ENCODE measurements at places on chromosomes 11 and 22.

DNA sequence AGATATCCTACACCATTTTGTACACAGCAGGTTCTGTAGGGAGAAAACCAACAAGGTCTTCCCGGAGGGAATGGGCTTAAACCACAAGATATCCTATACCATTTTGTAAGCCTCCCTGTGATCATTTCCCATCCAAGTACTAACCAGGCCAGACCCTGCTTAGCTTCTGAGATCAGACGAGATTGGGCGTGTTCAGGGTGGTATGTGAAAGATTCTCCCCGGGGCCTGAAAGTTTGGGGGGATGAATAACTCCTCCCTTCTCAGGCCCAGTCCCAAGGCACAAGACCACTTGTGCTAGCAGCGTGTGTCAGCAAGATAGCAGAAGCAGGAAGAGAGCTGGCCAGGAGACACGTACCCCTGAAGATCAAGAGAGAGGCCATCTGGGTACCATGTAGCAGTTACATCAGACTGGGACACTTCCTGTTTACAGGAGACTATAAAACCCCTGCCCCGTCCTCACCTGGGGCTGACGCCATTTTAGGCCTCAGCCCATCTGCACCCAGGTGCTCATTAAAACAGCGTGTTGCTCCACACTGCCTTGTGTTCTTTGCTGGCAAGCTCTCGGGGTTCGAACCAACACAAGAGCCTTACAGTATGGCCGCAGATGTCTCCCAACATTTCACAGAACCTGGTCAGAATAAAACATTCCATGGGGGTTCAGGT is 17.3 kb downstream of the MIF start:
- DNase-seq: no peak

DNA sequence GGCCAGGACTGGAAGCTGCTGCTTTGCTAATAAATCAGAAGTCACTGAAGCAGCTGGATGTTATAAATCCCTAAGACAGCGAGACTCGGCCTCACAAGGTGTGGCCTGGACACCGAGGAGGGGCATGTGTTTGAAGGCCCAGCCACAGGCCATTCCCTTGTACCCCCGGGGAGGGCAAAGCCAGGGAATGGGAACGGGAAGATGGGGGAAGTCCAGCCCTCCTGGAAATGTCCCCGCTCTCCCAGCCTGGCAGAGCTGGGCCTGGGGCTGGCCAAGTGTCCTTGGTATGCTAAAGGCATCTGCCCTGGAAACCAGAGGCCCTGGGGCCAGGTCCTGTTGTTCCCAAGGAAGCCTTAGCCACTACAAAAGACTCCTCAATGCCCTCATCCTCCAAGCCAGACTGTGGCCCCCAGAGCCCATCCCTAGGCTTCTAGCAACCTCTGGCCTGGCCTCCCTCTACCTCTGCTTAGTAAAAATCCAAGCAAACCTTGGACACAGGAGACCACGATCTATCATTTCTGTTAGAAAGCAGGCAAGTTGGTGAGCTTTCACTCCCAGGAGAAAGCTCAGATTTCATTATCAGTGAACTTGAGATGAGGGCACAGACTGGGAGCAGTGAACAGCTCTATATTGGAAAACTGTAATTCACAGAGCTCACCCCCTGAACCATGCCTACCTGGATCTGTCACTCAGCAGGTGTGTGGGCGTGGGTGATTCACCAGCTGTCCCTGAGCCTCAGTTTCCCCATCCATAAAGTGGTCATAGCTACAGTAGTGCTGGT is 11.0 kb downstream of the CHST1 start:
- DNase-seq: no peak

GRCh38 chr11:64139049-64139448 is 26.9 kb downstream of the MACROD1 start:
- DNase-seq: no peak

- no peak for DNase-seq
Measured at GRCh38 chr22:23691748-23692423, 1.1 kb downstream of the RGL4 start.

- no peak for DNase-seq
Measured at GRCh38 chr11:117936973-117937372, 7.8 kb upstream of the TMPRSS13 start.

DNA sequence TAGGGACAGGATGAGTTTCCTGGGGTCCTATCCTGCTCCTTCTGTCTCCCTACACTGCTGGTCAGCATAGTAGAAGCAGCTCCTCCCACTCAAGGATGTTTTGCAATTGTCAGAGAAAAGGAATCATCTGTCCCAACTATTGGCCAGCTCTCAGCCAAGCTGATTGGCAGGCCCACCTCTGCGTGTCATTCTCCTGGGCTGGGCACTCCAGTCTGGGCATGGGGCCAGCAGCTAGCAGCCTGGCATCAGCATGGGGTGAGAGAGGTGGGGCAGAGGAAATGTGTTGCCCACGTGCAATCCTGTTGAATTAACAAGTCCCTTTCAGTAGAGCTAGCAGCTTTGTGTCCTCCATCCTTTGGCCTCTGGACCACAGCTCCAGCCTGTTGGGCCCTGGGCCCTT is 14.1 kb downstream of the ANKK1 start:
- no peak for DNase-seq

- no peak for DNase-seq
Measured at GRCh38 chr11:65078786-65079342, 5.0 kb downstream of the CDCA5 start.

DNA sequence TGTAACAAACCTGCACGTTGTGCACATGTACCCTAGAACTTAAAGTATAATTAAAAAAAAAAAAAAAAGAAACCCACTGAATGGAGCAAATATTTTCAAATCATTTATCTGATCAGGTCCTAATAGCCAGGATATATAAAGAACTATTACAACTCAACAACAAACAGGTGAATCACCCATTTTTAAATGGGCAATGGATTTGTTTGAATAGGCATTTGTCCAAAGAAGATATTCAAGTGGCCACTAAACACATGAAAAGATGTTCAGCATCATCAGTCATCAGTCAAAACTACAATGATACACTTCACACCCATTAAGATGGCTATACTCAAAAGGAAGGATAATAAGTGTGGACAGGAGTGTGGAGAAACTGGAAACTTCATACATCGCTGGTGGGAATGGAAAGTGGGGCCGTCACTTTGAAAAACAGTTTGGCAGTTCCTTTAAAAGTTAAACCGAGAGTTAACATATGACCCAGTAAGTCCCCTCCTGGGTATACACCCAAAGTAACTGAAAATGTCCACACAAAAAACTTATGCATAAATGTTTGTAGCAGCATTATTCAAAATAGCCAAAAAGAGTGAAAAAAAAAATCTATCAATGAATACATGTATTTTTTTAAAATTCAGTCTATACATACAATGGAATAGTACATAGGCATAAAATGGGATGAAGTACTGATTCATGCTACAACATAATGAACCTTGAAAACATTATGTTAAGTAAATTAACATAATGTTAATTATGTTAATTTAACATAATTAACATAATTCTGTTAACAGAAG is 53.1 kb downstream of the ARRB1 start:
- no peak for DNase-seq

DNA sequence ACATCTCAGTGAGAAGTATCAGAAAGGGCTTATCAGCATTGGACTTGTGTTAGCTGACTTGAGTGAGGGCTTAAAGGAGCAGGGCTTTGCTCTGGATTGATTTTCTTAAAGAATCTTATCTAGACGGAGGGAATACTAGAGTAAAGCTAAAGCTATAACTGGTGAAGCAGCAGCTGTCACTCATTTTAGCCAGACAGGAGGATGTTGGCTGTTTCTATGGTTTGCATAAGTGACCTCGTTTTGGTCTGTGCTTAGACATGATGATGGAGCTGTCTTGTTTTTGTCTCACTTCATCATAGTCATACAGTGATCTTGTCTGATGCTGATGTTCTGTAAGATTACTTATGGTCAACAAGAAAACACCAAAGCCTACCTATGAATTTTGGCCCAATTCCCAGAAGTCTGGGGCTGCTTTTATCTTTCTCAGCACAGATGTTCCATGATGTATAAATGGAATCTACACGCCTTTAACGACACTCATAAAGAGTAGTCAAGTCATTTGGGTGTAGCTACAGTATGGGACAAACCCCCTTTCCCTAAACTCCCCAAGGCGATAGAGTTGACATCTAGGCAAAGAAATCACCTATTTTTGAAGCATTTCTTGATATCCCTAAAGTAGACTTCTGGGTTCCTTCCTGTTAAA is 77.5 kb upstream of the UCP3 start:
- no peak for DNase-seq

GRCh38 chr22:47433627-47434026 is 671.2 kb downstream of the TBC1D22A start:
- DNase-seq: no peak

DNA sequence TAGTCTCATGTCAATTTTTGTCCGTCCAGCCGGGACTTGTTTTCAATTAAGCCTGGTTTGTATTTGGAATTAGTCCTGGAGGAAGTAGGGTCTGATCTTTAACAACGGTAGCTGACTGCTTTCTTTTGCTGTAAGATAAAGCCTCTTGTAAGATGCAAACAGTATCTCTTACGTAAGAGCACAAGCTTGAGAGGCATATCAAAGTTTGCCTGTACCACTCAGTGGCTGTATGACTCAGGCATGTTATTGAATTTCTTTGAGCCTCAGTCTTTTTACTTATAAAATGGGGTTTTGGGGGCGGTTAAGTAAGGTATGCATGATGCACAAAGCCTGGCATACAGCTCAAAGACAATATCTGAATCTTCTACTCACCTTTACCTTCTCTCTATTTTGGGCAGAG is 198.4 kb upstream of the NARS2 start:
- DNase-seq: no peak

- no peak for DNase-seq
Measured at GRCh38 chr11:429931-430456, 11.8 kb downstream of the ANO9 start.

DNA sequence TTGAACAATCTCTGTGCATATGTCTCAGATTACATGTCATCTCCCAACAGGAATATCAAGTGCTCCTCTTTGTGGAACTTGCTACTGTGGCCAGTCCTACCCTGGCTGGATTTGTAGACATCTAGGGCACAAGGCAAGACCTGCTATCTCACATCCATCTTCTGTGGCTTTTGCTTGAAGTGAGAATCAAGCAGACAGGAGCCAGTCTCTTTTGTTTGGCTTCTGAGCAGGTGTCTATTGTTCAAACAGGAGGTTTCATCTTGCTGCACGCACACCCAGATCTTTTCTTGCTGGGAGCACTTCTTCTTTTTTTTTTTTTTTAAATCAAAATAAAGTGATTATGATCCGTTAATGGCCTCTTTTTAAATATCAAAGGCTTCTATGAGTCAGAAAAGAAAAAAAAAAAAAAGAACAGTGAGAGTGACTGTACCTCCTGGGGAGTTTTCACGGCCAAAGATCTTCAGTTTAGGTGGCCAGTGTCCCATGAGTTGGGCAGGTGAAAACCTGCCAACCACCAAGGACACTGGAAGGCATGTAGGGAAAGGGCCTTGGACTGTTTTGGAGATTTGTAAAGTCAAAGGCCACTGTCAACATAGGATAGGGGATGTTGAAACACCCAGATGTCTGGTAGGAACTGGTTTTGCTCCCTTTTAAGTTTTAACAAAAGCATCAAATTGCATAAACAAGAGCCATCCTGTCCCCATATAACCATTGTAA is 78.1 kb downstream of the CD44 start:
- peak; percentile 65 for DNase-seq

DNA sequence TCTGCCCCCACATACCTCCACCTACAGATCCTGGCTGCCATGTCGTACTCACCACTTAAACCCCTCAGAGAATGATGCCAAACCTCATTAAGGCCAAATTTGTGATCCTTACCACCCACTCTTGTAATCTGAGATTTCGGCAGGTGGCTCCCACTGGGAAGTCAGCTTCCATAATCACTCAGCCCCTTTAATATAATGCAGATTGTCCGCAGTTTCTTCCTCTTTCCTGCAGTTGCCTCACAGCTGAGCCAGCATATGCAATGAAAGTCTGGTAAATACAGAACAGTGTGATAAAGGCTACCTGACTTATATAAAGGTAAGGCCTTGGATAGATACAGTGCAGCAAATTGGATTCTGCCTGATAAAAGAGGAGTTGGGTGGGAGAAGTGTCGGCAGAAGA is 515.2 kb upstream of the TENM4 start:
- no peak for DNase-seq

GRCh38 chr11:75959540-75959939 is 144.5 kb downstream of the UVRAG start:
- no peak for DNase-seq

DNA sequence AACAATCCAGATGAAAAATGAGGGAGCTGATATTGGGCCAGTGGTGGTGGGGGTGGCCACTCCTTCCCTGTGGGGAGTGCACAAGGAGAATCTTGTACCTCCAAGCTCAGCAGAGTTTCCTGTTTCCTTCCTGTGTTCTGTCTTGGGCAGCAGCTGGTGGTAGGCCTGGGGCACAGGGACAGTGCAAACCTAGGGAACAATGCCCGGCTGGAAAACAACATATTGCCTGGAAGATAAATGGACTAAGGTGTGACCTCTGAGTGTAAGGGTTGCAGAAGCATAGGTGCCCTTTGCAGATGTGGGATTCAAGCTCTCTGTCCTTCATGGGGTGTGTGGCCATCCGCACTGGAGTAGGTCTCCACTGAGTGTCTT is 5.8 kb upstream of the JAM3 start:
- no peak for DNase-seq

GRCh38 chr22:17943533-17944249 is 80.7 kb downstream of the MICAL3 start:
- no peak for DNase-seq

DNA sequence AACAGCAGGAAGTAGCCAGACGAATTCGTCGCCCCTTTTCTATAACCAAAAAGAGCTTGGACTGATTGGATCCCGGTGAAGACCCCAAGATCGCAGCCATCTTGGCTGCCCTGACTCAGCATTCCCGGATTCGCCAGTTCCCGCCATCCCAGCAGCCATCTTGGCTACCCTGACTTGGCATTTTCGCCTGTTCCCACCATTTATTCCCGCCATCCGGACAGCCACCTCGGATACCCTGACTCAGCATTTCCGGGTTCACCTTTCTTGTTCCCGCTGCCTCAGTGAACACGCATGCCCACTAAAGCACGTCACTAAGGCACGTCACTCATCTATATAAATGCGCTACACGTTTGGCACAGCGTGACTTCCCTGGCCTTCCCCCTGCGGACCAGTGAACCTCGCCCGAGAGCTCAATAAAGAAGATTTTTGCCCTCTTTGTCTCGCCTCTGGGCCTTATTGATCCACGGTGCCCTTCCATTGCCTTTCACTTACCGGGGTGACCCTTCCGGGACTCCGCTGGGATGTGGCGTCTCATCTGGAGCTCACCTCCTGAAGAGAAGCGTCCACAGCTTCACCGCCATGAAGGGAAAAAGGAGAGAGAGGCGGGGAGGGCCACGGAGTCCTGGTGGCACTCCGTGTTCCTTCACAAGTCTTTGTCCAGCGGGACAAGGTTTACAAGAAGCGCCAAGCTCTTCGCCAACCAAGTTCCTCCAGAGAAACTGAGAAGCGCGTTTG is 4.0 kb upstream of the OR56A3 start:
- DNase-seq: no peak

DNA sequence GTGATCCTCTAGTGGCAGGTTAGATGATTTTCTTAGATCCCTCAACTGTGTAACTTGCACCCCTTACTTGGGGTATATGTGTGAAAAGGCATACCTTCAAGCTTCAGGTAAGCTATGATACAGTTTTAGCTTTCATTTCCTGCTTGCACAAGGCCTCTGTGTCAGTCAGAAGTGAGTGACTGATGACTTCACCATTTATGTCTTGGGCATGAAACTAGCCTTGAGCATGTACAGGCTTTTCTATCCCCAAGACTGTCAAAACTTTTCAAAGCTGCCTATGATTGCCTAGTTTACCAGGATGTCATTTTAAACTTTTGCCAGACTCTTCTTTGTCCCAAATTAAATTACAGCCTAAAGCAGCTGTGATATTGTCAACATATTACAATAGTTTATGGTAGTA is 286.1 kb upstream of the CNTN5 start:
- DNase-seq: no peak

Data from CD4-positive, alpha-beta T cell treated with Interleukin-17A for 1 hour (primary cell).